SJSA1 (cell line): ENCODE measurements at places on chromosomes 1 and 21.

GRCh38 chr1:169250022-169250421, 117.6 kb downstream of the NME7 start:
- DNase-seq: no peak

GRCh38 chr1:40394491-40395172, 21.1 kb downstream of the SMAP2 start:
- peak; percentile 61 for DNase-seq

DNA sequence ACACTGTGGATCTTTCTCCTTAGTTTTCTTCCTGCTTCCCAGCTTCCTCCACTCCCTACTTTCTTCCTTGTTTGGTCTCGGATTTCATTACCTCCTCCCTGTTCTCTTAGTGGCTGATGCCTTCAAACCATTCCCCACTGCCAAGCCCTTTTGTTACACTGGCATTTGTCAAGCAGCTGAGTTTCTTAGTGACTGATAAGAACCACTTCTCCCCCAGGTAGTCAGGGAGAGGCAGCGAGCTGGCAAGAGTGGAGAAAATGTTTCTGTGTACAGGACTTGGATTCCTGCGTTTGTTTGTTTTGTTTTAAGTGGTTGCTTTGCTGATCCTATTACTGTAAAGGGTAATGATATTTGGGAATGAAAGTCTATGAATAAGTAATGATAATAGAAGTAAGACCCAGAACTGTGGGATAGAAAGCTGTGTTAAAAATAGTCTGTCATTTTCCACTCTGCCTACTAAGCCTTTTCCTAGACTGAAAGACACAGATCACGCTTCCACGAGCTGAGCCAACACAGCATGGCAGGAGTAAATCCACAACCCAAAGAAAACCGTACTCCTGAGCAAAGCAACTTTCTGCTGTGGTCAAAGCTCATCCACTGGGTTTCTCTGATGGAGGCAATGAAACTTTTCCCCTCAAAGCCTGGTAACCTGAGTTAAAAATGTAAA, 10.1 kb upstream of the SERTAD4 start:
- DNase-seq: no peak

GRCh38 chr1:9766759-9767442, 56.9 kb downstream of the CLSTN1 start:
- DNase-seq: peak; percentile 96

GRCh38 chr21:31798842-31799704, 67.2 kb upstream of the SCAF4 start:
- no peak for DNase-seq

- no peak for DNase-seq
These were observed 401 bp upstream of the ARHGEF10L start for GRCh38 chr1:17539118-17539476.

GRCh38 chr1:40818264-40818961, 34.8 kb downstream of the KCNQ4 start:
- no peak for DNase-seq

DNA sequence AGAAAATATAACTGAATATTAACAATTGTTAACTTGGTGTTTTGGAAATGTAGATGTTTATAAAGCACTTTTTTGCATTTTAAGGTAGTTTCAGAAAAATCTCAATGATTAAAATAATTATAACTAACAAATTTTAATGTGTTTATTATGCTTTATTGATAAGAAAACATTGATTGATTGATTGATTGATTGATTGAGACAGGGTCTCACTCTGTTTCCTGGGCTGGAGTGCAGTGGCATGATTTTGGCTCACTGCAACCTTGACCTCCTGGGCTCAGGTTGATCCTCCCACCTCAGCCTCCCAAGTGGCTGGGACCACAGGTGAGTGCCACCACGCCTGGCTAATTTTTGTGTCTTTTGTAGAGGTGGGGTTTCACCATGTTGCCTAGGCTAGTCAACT, 93.7 kb upstream of the QSOX1 start:
- no peak for DNase-seq

DNA sequence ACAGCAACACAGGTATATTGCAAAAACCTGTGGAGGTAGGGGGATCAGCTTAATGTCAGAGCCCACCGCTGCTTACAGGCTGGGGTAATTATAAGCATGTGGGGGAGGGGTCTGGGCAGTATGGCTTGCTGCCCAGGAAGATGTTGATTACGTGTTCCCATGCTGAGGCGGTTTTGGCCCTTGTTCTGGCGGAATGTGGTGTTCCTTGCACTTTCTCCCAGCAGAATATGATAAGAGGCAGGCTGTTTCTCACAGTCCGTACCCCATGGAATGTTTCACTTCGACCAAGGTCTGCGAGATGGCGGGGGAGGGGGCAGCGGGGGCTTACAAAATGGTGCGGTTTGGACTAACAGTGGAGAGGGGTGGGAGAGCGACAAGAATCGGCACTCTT, 9.8 kb upstream of the HPCAL4 start:
- DNase-seq: no peak
